ENCODE measurements at places on chromosomes 3 and 15.

- peak; percentile 49 for DNase-seq
These were observed 226.8 kb upstream of the IGF1R start for GRCh38 chr15:98421419-98422129.

GRCh38 chr15:82544431-82544830, 4.2 kb upstream of the RPS17 start:
- no peak for DNase-seq

GRCh38 chr3:12175844-12176453, 17.2 kb upstream of the TIMP4 start:
- no peak for DNase-seq

- DNase-seq, result peak; percentile 68
These were observed at the start of gene ZMYND10 for GRCh38 chr3:50345586-50346234. TSS of gene ZMYND10 (minus strand) at chr3:50345732. CDS start at chr3:50345579, 153 bp downstream.

DNA sequence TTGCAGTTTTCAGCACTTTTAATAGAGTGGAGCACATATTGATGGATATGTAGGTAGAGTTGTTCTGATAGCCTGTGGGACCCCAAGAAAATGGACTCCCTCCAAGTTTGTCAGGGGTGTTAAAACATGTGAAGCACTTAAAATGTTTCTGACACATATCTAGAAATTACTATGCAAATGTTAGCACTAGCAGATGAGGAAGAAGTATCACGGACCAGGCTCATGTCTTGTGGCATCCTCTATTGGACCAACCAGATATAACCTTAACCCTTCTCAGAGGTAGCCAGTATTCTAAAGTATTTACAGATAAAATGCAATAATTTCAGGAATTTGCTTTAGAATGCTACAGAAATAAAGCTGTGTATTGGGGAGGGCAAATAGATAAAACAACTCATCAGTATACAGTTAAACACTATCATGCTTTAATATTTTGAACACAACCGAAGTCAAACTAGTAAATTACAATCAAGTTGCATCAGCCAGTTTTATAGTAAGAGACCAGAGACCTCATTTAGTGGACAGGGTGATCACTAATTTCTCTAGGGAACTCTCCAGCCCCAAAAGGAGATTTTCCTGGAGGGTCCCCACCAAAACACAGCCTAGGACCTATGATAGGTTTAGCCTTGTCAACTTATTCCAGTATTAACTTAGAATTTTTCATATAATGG, 57.2 kb upstream of the FBN1 start:
- DNase-seq, result no peak

DNA sequence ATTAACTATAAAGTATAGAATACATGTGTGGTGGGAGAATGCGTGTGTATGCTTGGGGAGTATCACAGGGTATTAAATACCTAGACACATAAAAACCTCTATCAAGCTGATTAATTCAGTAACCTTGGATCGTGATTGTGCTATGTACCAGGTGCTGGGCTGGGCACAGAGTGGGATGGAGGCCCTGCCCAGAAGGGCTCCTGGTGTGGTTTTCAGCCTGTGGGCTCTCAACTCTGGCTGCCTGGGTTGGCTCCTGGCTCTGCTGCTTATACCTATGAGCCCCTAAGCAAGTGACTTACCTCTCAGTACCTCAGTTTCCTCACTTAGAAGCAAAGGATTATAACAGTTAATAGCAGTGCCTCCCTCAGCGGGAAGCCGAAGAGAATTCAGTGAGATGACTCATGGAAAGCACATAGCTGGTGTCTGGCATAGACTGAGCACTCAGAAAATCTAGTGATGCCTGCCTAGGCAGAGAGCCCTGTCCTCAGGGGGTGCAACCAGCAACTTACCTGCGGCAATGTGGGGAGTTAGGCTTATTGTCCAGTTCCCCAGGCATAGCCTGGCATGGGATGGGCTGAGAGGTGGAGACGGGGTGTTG, 90.6 kb upstream of the MYZAP start:
- DNase-seq, result no peak

- DNase-seq, result no peak
These were observed 19.1 kb upstream of the FSTL1 start for GRCh38 chr3:120469882-120470301.

- no peak for DNase-seq
These were observed 383.7 kb upstream of the PPP2R3A start for GRCh38 chr3:135581806-135582205.

- DNase-seq, result no peak
These were observed 596.6 kb upstream of the AGTR1 start for GRCh38 chr3:148101061-148101460.

- no peak for DNase-seq
These were observed 189.5 kb upstream of the WNT5A start for GRCh38 chr3:55676643-55677042.

DNA sequence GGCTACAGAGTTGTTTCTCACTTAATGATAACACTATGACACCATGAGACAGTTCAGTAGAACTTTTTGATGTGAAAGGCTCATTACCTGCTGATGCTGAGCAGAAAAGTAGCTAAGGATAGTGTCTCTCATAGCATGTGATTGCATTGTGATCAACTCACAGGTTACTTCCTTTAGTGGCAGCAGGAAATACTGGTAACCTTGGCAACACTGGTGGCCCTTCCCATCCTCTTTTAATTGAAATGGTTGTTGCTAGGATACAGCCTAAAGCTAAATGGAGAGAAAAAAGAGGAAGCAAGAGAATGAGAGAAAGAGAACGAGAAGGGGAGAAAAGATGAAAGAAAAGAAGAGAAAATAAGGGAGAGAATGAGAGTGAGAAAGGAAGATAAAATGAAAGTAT, 204.7 kb upstream of the GAP43 start:
- DNase-seq, result no peak
